ENCODE measurements at places on chromosomes 12 and 14. TPM values are rescaled to one million over a fixed set of nuclear protein-coding genes. Genes with fewer than 3 reads are reported as not detected.

- no peak for DNase-seq
Observed at GRCh38 chr12:55777856-55778255, 34.9 kb downstream of the GDF11 start.

DNA sequence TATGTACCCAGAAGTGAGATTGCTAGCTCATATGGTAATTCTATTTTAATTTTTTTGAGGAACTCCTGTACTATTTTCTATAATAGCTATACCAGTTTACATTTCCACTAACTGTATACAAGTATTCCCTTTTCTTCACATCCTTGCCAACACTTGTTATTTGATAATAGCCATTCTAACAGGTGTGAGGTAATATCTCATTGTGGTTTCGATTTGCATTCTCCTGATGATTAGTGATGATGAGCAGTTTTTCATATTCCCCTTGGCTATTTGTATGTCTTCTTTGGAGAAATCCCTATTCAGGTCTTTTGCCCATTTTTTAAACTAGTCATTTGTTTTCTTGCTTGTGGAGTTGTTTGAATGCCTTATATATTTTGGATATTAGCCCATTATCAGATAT lies 121.3 kb downstream of the BBS10 start:
- no peak for DNase-seq

- peak; percentile 27 for DNase-seq
Observed at GRCh38 chr14:50230401-50230700, 1.0 kb downstream of the SOS2 start.

DNA sequence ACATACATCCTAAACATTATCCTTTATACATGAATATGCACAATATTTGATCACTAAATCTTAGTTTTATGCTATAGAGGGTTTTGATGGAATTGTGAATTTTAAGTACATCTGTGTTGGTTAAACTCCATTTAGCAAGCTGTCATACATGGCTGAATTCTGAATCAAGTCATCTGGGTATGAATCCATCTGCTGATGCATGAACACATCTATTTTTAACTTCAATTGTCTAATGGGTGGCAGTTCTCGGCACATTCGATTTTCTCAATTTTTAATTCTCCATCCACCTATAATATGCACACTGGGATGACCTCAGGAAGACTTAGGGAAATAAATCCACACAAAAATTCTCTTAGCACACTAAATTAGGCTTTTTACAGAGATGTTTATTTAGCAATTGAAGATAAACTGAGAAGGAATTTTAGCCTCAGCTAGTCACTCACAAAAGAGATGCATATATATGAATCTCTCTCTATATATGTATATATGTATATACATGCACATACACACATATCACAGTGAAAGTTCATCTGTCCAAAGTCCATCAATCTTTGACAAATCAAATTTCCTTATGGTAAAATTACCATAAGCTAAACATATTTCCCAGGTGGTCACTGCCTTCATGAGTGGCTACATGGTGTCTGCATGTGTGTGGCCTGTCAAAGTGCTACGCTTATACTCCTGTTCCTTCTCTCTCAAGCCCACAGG lies 44.5 kb upstream of the VPS33A start:
- DNase-seq: no peak

DPY19L2 gene
- polyA plus RNA-seq: 20.7 TPM

IQSEC3 gene
- 4.4 TPM for polyA plus RNA-seq
